ENCODE measurements at places on chromosomes 6 and 20. TPM values are rescaled to one million over a fixed set of nuclear protein-coding genes. Genes with fewer than 3 reads are reported as not detected.
A peak's percentile ranks its signal among the peaks of the same experiment; 100 is the strongest.

The TAB2 gene
- total RNA-seq: 20.9 TPM

The SLC44A4 gene
- total RNA-seq: not detected

The MAK gene
- total RNA-seq: 0.02 TPM

The RCAN2 gene
- 0.22 TPM for total RNA-seq

The ENPP5 gene
- not detected for total RNA-seq

The SLC22A2 gene
- total RNA-seq: 1.2 TPM

The ZNF391 gene
- total RNA-seq: 3.3 TPM

The C6orf141 gene
- 21.5 TPM for total RNA-seq

The SPTLC3 gene
- 3.8 TPM for total RNA-seq

GRCh38 chr6:154938221-154938580 is 56.9 kb upstream of the TIAM2 start:
- DNase-seq: no peak

GRCh38 chr6:47138046-47138445 is 95.9 kb upstream of the ADGRF1 start:
- DNase-seq: no peak

DNA sequence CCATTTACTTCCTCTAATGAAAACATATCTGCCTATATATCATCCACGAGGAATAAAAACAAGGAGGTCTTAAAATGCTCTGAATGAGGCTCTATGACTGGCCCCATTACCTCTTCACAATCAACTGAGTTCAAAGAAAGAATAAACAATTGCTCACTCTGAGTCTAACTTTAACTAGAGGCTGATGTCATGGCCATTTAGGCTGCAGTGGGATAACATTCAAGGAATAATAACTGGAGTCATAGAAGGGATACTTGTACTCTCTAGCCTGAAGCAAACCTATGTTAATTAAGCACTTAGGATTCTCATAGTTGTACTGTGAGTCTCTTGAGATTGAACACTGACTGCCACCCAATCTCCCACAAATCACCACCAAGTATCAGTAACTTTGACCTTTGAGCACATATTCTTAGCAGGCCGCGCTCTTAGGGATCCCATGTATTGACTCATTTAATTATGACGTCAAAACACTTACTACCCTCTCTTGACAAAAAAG is 70.2 kb downstream of the PERP start:
- DNase-seq: no peak

DNA sequence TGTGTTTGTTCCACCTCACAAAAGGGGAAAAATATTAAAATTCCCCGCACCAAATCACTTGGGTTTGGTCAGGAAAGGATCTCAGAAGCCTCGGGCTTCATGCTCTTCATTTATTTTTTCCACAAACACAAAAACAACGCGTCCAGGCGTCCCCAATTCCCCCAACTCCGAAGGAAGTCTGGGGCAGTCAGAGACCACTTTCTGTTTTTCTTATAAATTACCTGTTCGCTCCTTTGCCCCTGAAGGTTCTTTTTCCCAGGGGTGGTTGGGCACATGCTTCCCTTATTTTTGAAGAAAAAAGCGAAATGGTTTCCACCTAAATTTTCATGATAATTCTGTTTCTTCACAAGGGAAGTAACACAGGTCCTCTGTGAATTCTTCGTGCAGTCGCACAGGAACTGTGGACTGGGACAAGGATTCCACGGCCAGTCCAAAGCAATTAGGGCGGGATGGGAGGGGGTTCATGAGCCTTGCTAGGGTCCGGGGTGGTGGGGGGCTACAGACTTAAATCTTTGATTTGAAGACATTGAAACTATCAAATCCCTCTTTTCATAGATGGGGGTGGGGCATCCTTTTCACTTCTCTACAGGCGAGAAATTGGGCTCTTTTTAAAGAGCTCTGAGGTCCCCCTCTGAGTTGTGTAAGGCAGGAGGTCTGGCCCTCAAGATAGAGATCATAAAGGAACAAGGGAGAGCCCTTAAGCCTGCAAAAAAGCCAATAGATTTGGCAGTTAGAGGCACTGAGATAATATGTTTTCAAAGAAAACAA is 30.5 kb upstream of the HFE start:
- no peak for DNase-seq

GRCh38 chr20:21781446-21782075 is 76.1 kb downstream of the PAX1 start:
- DNase-seq: no peak

DNA sequence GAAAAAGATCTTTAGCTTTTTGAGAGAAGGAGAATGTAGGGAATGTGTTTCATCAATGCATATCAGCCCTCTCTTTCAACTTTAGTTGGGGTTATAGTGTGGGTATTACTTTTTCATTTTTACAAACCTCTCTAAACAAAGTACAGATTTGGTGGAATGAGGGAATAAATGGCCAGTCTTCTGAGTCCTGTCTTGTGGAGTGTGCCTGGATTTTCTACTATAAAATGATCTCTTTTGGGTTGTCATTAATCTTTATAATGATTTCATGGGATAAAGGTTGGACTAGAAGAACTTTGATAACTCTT is 209.3 kb downstream of the RNF144B start:
- DNase-seq: no peak

DNA sequence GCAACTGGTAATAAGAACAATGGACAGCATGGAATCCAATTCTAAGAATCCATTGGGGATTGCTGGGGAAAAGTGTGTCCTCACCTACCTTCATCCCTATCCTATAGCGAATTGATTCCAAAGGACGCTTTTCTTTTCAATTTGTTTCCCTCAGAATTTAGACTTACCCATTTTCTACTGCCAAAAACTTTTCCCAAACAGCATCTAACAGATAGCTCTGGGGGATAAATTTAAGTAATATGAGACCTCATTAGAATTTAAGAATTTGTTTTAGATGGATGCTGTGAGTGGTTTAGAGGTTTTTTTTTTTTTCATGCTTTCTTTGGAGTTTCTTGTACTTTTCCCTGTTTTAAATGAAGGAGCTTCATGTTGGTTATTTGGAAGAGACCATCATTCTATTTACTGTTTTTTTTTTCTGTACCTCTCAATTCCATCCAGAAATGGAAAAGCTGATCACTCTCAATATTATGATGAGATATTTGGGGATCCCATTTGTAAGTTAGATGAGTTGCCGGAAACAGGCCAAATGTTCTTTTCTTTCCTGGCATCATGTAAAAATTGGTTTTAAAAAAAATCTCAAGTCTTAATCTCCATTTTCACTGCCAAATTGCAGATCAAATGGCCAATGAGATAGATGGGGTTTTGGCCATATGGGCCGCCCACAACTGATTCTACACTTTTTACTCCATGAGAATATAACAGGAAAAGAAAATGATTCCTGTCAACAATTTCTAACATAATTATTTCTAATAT is 105.7 kb downstream of the BCAS1 start:
- DNase-seq: no peak

DNA sequence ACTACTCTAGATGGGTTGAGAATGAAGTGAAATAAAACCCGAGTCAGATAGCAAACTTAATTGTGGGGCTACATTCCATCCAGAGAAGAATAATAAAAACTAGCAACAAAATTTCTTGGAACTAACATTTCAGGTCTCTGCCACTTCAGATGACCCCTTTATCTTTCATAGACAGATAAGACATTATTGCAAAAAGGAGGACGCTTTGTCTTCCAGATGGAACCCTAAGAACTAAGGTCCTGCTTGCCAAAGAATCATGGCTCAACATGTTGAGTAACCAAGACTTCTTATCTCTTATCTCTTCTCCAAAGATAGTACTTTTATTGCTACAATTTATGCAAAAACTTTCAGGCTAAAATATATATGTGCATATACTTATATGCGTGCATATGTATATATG is 221.1 kb upstream of the PREP start:
- no peak for DNase-seq

DNA sequence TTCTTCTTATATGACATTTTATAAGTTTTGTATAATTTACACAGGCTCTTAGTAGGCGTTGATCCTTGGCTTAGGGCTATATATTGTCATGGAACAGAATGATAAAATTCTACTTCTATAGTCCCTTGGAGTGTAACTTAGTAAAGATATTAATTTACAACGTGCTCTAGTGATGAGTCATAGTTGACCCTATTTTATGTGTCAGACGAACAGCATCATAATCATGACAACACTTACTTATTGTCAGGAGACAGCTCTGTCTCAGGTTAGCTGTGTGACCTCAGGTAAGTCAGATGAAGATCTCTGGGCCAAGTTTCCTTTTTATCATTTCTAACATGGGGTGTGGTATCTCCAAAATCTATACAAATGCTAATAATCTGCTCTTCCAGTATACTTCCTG is 473.5 kb downstream of the UTRN start:
- DNase-seq: peak; percentile 8

DNA sequence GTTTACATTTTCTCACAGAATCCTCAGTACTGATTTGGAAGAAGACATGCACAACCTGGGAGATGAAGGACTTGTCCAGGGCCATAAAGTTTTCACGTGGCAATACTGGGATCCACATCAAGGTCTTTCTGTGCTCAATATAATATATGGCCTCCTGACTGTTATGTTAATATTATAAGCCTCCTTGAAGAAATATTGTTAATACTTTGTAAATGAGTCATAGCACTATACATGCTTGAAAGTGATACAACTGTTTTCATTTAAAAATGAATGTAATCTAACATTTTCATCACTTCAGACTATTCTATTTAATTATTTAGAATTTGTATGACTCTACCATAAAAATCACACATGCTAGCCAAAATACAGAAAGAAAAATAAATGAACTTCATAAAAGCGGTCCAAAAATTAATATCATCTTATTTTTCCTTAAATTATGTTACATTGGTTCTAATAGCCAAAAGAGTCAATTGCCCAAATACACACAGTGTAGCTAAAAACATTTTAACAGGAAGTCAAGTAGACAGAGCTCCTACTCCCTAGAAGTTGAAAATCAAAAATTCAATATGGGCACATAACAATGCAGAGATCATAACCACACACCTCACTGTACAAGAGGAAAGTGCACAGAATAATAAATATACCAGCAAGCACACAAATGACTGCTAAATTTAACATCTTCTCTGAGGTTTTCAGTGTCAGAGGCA is 188.0 kb upstream of the HDDC2 start:
- no peak for DNase-seq

DNA sequence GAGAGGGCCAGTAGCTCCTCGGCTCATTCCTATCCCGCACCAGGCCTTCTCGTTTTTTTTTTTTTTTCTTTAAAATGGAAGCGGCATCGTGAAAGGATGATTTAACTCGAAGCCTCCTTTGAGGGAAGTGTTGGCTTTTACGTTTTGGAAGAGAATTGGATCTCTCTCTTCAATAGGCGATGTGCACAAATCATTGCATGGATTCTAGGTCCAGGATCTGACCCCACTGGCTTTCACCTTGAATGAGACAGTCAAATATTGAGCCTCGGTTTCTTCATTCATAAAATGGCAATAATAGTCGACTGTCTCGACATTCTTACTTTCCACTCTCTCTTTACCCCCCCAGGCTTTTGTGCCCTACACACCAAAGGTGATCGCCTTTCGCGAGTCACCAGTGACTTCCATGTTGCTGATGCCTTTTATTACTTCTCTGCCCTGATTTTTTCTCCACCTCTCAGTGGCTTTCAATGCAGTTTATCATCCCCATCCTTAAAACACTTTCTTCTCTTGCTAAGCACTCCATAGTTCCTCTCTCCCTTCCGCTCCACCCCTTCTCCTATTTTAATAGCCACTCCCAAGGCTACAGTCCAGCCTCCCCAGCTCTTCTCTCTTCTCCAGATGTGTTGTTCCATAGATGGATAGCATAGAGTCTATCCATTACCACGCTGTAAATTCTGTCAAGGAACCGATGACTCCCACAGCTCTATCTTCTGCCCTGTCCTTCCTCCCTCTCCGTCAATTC is 473 bp upstream of the DTNBP1 start:
- DNase-seq: no peak

- DNase-seq: no peak
Observed at GRCh38 chr6:7899101-7899888, 11.3 kb downstream of the TXNDC5 start.

- DNase-seq: no peak
Observed at GRCh38 chr20:62236766-62237513, 1.4 kb upstream of the OSBPL2 start.

DNA sequence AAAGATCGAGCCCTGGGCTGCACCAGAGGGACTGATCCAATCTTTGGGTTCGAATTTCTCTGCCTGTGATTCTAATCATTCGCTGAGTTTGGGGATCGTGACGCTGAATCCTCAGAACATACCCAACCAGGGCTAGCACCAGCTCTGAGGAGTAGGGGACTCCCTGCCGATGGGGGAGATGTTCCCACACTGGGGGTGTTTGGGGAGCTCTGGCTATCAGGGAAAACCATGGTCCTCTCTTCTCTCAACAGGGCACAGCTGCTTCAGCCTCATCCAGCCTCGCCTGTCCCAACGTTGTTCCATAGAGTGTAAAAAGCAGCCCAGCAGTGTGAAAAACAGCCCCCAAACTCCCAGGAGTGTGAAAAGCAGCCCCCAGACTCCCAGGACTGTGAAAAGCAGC is 136.6 kb downstream of the ANKRD60 start:
- no peak for DNase-seq

Measured in A172 (cell line).